Mesendoderm (in vitro differentiated cells): ENCODE measurements at places on chromosomes 11 and 22.

- DNase-seq, result no peak
Observed at GRCh38 chr11:128714881-128715280, 21.0 kb downstream of the FLI1 start.

DNA sequence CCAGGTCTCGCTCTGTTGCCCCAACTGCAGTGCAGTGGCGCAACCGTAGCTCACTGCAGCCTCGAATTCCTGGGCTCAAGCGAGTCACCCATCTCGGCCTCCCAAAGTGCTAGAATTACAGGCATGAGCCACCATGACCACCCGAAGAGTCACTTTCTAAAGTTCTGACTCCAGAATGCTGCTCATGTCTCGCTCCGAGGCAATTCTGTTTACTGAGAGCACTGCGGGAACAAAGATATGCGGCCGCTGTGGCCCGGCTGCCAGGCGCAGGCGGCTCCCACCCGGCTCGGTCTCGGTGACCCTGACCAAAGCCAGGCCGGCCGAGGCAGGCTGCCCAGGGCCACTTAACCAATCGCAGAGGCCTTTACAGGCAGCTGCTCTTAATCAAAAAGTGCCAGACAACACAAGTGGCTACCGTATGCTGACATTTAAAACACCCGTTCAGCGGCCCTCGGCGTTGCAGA lies 78.7 kb downstream of the PHF21B start:
- DNase-seq, result peak; percentile 23

GRCh38 chr11:83285151-83285770 lies 906 bp downstream of the CCDC90B start:
- no peak for DNase-seq

DNA sequence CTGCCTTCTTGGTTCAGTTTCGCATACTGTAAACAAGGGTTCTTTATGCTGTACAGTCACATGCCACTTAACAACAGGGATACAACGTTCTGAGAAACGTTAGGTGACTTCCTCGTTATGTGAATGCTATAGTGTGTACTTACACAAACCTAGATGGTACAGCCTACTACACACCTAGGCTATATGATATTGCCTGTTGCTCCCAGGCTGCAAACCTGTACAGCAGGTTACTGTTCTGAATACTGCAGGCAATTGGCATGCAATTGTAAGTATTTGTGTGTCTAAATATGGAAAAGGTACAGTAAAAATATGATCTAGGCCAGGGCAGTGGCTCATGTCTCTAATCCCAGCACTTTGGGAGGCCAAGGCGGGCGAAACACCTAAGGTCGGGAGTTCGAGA lies 85.7 kb upstream of the PRDM11 start:
- DNase-seq, result no peak

DNA sequence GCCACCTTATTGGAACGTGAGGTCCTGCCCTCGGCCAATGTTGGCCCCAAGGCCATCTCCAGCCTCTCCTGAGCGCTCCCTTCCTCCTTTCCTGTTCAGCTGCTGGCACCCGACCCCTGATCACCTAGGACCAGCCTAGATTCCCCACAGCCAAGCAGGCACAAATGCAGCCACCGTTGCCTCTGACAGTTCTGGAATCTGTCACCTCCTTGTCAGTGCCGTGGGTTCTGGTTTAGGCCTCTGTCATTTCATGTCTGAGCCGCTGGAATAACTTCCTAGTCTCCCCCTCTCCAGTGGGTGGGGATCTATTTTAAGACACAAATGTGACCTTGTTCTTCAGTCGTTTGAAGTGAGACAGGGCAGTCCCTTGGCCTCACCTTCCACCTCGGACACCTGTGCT lies 29.7 kb downstream of the FADS3 start:
- DNase-seq, result no peak

DNA sequence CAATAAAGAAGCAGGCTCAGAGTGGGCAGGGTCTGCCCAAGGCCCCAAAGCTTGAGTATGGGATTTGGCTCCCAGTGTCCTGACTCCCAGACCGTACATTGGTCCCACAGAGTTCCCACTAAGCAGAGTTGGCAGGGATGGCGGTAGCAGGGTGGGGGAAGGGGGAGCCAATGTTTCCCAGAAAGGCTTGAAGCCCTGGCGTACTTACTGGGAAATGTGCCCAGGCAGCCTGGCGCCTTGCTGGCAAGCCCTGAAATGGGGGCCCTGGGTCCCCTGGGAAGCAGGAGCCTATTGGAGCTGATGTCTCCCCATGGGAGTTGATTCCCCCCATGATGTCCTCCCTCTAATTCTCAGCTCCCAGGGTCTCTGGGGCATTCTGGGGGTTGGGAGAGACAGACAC lies 9.3 kb downstream of the ARHGEF17 start:
- no peak for DNase-seq

- no peak for DNase-seq
Observed at GRCh38 chr22:47277531-47277930, 515.1 kb downstream of the TBC1D22A start.

- DNase-seq, result peak; percentile 89
Observed at GRCh38 chr11:116731097-116731761, 41.6 kb downstream of the BUD13 start.

DNA sequence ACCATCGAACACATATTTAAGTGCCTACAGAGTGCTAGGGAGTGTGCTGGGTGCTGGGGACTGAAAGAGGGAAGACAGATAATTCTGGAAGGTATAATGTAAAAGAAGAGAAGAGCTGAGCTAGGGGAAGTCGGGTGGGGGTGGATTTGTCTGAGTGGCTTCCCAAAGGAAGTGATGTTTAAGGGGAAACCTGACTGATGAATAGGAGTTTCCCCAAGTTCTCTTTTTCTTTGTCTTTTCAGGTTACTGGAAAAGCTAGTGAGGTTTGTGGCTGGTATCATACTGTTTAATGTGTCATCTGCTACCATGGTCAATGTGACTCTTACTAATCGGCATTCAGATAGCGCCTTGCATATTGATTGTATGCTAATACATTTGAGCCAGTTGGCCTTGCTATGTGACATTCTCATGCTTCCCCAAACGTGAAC lies 151.6 kb upstream of the MTMR2 start:
- DNase-seq, result peak; percentile 94

DNA sequence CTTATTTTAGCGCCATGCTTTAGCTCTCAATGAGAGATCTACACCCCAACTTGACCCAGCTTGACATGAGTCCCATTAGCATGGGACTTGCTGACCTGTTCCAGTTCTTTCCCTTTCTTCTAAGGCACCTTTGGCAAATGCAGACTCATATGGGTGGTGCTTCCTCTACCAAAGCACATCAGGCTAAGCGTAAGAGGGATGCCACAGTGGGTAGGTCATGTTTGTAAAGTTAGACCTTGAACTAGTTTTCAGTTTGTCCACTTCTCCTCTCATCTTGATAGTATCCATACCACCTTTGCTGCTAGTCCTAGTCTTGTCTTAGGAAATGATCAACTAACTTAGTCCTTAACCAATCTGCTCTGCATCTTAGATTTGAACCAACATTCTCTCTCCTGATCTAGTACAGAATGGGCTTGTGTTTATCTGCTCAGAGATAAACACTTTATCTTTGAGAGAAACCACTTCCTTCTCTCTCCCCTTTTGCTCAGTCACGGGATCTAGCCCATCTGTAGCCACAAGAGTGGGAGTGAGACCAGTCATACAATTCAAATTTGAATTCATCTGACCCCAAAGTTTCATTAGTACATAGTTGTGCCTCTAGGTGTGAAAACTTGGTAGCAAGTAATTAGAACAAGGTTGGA lies 72.1 kb upstream of the CD44 start:
- no peak for DNase-seq

GRCh38 chr11:120674542-120674941 lies 163.0 kb downstream of the GRIK4 start:
- DNase-seq, result no peak

- DNase-seq, result no peak
Observed at GRCh38 chr11:109247071-109247470, 174.9 kb upstream of the C11orf87 start.

- no peak for DNase-seq
Observed at GRCh38 chr11:33930317-33931021, 38.6 kb upstream of the LMO2 start.

GRCh38 chr11:67248653-67249052 lies 17.6 kb upstream of the GRK2 start:
- peak; percentile 37 for DNase-seq

DNA sequence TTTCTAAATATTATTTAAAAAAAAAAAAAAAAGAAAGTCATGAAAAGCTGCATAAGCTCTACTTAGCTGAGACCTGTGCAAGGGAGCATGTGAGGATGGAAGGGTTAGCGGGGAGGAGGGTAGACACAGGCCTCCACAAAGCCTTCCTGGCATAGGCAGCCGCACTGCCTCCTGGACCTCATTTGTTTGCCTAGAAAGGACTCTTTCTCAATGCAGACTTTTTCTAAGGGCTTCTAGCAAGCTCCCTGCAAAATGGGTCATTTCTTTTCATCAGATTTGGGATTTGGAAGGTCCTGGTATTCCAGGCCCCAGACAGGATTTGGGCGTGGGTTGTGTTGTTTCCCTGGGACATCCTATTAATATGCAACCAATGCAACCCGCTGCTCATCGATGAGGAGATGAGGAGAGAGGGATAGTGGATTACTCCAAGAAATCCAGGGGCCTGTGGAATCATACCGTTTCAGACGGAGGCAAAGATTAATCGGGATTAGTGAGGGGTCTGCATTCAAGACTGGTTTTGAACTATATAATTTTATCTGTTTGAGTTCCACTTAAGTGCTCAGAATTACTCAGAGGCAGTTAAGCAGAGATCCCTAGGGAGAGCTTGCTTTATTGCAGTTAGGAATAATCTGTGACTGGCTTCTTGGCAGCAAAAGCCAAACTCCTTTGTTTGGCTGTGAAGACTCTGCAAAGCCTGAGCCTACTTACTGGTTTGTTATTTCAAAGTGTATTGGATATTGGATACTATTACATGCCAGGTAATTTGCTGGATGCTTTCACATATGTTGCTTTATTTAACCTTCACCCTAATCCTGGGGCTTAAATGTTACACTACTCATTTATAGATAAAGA lies 106.9 kb upstream of the NAV2 start:
- DNase-seq, result no peak

GRCh38 chr11:131099013-131099412 lies 182.7 kb upstream of the SNX19 start:
- no peak for DNase-seq

DNA sequence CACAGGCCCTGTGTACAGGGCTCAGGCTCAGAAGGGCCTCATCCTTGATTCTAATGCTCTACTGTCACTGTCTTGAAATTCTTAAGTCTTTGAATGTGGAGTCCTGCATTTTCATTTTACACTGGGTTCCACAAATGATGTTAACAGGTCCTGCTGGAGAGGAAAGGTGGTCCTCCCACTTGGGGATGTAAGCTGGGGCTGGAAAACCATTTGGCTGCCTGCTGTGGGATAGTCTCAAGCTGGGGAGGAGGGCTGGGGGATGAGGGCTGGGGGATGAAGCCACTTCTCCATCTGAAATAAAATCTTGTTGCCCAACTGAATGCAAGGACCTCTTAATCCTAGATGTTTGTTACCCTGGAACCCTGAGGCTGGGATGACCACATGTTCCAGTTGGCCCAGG lies 423.0 kb downstream of the TENM4 start:
- DNase-seq, result peak; percentile 53

DNA sequence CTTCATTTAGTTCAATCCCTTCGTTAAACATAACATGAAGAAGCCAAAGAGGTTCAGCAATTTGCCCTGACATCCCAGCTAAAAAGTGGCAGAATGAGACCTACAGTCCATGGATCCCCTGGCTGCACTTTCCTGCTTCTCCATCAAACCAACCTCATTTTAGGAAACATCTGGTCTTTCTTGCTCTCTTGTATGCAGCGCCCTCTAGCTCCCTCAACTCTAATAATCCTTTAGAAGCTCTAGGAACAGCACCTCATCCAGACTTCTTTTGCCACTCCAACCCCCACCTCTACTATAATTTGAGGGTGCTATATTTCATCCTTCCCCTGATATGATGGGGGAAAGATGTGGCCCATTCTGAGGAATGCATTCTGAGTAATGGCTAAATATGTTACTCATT lies 7.4 kb downstream of the CNTF start:
- peak; percentile 76 for DNase-seq

DNA sequence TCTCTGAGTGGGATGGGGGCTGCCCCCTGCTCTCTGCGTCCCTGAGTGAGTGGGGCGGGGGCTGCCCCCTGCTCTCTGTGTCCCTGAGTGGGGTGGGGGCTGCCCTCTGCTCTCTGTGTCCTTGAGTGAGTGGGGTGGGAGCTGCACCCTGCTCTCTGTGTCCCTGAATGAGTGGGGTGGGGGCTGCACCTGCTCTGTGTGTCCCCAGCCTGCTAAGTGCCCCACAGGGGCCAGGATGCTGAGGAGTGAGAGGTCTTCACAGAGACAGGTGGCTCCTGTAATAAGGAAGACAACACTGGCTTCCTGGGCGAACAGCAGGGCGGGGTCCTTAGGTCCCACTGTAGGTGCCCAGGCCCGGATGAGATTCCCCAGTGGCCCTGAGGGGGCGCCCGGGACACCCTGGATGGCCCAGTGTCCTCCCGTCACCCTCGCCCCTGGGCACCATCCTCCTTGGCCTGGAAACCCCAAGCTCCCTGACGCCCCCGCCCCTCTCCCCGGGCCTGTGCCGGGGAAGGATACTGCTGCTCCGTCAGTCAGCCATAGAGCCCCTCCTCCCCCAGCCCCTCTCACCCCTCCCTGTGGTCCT lies 3.8 kb upstream of the CCDC188 start:
- DNase-seq, result no peak

DNA sequence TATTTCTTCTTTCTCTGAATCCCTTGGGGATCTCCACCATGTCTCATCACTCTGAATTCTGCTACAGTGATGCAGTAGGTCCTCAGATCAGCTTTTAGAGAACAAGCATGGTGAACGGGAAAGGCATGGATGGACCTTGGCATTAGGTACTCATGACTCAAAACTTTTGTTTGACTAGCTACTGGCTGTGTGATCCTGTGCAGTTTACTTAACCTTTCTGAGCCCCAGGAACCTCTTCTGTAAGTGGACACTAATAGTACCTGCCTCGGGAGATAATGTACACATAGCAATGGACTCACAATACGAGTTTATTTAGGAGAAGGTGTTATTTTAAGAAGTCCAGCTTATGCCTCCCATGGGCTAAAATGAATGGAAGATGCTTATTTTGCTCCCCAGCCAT lies 184.7 kb upstream of the TBCEL start:
- DNase-seq, result no peak

- DNase-seq, result no peak
Observed at GRCh38 chr22:29713156-29713727, 6.6 kb upstream of the CABP7 start.

DNA sequence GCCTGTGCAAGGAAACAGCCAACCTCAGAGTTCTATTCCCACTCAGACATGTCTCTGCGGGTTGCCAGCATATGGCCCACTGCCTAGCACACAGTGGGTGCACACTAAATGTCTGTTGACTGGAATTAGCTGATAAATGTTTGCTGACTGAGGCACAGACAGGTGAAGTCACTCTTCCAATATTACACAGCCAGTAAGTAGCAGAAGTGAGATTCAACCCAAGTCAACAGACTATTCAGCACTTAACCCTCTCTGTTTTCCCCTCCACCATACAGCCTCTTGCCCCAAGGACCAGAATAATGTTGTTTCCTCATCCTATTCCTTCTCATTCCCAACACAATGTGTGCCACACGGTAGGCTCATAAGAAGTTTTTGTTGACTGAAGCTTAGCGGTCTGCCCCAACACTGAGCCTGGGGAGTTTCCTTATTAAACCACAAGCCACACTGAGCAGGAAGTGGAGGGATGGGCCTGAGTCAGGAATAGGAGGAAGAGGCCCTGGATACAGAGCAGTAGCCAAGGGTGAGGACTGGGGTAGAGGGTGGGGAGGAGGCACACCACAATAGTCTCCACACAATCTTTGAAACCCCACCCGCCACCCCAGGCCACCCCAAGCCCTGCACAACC lies 15.7 kb upstream of the IL10RA start:
- no peak for DNase-seq

GRCh38 chr22:32591620-32592019 lies 117.0 kb downstream of the FBXO7 start:
- no peak for DNase-seq

- DNase-seq, result no peak
Observed at GRCh38 chr11:88806410-88806809, 259.4 kb downstream of the GRM5 start.
